Foreskin melanocyte (primary cell): ENCODE measurements at places on chromosomes 4 and X.

DNA sequence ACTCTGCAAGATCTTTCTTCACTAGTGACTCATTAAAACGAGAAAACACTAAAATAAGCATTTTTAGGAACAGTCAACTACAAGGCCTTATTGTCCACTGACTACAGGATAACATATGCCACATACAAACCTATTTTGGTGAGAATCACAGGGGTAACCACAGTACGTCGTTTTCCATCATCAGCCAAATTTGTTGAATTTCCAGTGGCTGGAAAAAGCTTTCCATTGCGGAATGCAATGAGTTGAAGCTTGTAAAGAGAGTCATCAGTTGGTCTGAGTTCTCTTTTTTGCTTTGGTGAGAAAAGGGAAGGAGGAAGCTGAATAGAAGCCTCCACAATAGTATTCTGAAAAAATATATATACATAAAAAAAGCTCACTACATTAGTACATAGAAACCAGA is 102.4 kb downstream of the ADGRA3 start:
- DNase-seq = peak; percentile 83

DNA sequence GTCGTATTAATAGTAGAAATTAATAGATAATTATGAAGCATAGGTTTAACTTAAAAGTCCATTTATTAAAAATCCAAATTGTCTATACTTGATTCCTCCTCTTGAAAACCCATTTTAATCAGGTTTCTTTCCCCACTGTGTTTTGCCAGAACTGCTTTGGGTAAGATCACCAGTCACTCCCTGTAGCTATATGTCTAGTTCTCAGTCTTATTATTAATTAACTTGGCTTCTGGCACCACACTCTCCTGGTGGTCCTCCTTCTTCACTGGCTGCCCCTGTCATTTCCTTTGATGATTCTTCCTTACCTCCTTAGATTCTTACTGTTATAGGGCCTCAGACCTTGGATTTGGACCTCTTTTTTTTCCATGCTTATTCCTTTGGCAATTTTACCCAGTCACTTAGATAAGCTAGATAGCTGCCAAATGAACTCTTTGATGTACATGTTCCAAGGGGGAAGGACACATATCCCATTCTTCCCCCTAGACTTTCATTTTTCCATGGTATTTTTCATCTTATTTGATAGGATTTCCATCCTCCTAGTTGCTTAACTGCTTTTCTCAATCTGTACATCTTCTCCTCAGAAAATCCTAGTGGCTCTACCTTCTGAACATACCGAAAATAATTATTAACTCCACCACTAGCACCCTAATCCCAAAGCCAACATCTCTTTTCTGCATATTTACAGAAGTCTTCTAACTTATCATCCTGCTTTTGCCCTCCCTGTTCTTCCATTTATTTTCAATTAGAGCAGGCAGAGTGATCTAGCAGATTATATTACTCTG is 24.5 kb downstream of the GIMD1 start:
- DNase-seq = no peak

- no peak for DNase-seq
Measured at GRCh38 chrX:97854086-97854485, 970.4 kb downstream of the RPA4 start.

- DNase-seq = peak; percentile 38
Measured at GRCh38 chr4:42519803-42520417, 122.6 kb downstream of the SHISA3 start.

- DNase-seq = peak; percentile 46
Measured at GRCh38 chr4:77599378-77599777, 6.2 kb upstream of the CXCL13 start.

- no peak for DNase-seq
Measured at GRCh38 chrX:68827256-68827655, 1.6 kb upstream of the EFNB1 start.

- no peak for DNase-seq
Measured at GRCh38 chrX:16828124-16828908, 41.8 kb downstream of the RBBP7 start.

- no peak for DNase-seq
Measured at GRCh38 chr4:147101678-147102077, 156.0 kb upstream of the TTC29 start.

- DNase-seq = no peak
Measured at GRCh38 chr4:52910115-52910514, 48.0 kb downstream of the RASL11B start.

GRCh38 chr4:8675383-8675782 is 82.8 kb downstream of the CPZ start:
- DNase-seq = no peak

DNA sequence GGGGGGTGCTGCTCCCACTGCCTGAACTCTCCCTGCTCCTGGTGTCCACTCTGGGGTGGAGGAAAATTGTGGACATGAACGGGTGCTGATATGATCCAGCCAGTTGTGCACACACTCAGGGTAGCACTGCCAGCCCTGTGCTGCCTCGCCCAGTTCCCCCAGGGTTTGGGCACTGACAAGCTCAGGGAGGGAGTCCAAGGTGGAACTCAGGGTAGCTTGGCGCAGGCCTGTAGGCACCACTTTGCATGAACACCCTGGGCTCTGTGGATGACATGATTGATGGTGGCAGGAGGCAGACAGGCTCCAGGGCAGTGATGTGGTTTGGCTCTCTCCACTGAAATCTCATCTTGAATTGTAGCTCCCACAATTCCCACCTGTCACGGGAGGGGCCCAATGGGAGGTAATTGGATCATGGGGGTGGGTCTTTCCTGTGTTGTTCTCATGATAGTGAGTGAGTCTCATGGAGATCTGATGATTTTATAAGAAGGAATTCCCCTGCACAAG is 572.0 kb upstream of the PABPC4L start:
- DNase-seq = no peak

GRCh38 chr4:73828956-73829355 is 7.5 kb upstream of the CXCL6 start:
- DNase-seq = peak; percentile 83

GRCh38 chrX:12701628-12702027 is 89.6 kb upstream of the PRPS2 start:
- no peak for DNase-seq

- no peak for DNase-seq
Measured at GRCh38 chr4:16598597-16599206, 299.7 kb downstream of the LDB2 start.

DNA sequence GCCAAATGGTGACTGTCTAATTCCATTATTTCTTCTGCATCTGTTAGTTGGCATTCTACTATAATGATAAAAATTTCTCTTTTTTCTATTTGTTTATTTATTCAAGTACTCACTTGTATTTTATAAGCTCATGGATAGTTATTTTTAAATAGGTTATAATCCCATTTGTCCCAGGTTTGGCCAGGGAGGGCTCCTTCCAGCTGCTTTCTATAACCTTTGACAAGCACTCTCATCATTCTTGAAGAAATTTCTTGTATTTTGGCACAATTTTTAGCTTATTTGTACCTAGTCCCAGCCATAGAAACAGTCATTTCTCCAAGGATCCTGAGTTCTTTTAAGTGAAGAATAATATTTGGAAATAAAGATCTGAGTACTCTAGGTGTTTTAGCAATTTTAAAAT is 1038.6 kb upstream of the AGA start:
- DNase-seq = no peak

DNA sequence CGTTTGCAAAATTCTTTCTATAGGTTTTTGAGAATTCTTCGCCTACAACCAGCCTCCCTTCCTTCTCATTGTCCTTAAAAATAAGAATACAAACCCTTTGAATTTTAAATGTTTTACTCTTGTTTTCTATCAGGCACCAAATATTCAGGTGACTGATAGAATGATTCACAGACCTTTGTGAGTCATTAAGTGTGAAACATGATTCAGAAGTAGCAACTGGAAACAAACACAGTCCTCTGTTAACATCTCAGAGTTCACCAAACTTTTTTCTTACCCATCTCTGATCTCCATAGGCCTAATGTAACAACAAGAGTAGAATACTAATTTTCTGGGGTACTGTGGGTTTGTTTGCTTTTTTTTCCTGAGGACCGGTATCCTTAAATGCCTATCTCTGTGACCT is 63.4 kb upstream of the MAB21L2 start:
- DNase-seq = no peak

DNA sequence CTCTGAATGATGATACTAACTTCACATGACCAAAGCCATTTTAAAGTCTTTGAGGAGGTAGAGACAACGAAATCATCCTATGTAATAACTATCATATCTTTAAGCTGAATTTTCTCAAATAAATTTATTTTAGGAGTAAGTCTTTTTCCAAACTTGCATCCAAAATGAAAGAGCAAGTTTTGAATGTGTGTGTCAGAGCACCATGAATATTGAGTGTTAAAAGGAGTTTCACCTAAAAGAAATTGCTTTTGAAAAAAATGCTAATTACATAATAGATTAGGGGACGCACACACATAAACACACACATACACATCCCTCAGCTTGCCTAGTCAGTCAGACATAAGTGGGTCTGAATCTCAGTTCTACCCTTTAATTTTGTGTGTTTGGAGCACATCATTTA is 1.9 kb downstream of the ANK2 start:
- DNase-seq = no peak
